Heart right ventricle (tissue), 16 donors: ENCODE measurements at places on chromosomes 2 and 18. TPM values are rescaled to one million over a fixed set of nuclear protein-coding genes. Genes with fewer than 3 reads are reported as not detected.

Gene SOCS6
- total RNA-seq, result 21.1 TPM

Gene EMILIN1
- total RNA-seq, result 53.2 TPM

Gene CCDC141
- 243 TPM for total RNA-seq

Gene EGR4
- not detected for total RNA-seq

Gene LRRTM1
- total RNA-seq, result 0.33 TPM

Gene SPDYA
- total RNA-seq, result 0.30 TPM

Gene HJURP
- total RNA-seq, result 0.24 TPM
